ENCODE measurements at places on chromosomes 3 and 15.

- DNase-seq = no peak
Measured at GRCh38 chr3:57538465-57538864, 5.7 kb downstream of the DNAH12 start.

GRCh38 chr15:36183201-36183600, 396.2 kb upstream of the CDIN1 start:
- no peak for DNase-seq

GRCh38 chr3:159039286-159039685, 237.4 kb downstream of the MFSD1 start:
- no peak for DNase-seq

- DNase-seq = no peak
Measured at GRCh38 chr3:155194973-155195957, 98.2 kb downstream of the STRIT1 start.

GRCh38 chr3:128011140-128011539, 41.1 kb upstream of the SEC61A1 start:
- DNase-seq = no peak

Data from CD4-positive, alpha-beta T cell treated with Interleukin-12 subunit alpha and Interleukin-12 subunit beta, for 1 hour (primary cell).